EL (cell line): ENCODE measurements at places on chromosomes 7 and 10.

DNA sequence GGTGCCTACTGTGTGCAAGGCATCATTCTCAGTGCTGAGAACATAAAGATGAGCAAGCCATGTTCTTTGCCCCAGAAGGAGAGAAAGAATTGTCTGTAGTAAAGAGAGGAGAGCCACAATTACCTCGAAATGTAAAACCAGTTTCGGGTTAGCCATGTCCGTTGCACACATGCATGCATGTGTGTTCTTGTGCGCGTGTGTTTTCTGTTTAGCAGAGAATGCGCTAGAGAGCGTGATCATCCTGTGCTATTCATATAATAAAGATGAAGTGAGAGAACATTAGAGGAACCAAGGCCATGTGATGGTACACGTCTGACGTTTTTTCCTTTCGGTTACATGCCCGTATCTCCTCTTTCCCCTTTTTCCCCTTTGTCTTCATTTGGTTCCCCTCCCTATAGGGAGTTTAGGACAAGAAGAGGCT is 158.2 kb downstream of the CELF2 start:
- DNase-seq = no peak

DNA sequence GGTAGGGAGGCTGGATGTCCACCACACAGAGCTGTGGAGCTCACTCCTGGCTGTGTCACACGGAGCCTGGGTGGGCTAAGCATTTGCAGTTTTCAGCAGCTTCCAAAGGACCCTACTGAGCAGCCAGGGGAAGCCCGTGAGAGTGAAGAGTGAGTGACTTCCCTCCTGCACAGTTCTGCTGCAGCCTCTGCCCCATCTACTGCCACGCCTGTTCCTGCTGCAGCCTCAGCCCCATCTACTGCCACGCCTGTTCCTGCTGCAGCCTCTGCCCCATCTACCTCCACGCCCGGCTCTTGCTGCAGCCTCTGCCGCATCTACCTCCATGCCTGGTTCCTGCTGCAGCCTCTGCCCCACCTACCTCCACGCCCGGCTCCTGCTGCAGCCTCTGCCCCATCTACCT is 12.2 kb downstream of the ADAM8 start:
- DNase-seq = no peak

DNA sequence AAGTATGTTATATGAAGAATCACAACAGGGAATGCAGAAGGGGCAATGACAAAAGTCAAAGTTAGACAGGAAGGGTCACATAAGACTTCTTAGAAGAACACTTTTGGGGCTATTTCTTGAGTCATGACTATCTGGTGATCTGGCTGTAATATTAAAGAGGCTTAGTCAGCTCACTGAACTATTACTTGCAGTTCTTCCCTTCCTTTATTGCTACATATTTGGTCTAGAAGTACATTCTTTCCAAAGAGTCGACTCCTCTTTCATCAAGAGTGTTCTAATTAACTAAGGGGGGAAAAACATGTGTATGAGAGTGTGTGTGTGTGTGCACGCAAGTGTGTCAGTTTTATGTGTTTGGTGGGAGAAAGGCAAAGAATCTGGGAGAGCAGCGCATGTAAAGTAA is 247.3 kb upstream of the LRRTM3 start:
- peak; percentile 24 for DNase-seq

- DNase-seq = no peak
Measured at GRCh38 chr10:105042906-105043552, 401.9 kb downstream of the SORCS3 start.

GRCh38 chr10:30751678-30752331 is 122.3 kb upstream of the LYZL2 start:
- peak; percentile 60 for DNase-seq

DNA sequence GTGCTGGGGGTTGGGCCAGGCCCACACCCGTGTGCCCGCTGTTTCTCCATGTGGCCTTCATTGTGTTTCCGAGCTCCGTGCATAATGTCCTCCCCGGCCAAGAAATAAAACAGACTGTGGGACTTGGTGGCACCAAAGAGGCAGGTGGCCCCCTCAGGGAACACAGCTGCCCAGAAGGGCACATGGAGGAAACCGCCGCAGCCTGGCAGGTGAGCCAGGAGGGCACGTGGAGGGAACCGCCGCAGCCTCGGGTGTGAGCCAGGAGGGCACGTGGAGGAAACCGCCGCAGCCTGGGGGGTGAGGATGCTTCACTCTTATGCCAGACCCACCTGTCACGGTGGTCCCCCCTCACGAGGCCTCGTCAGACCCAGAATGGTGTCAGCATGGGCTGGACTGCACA is 288.7 kb downstream of the WDR37 start:
- no peak for DNase-seq

GRCh38 chr10:90777621-90778020 is 80.2 kb downstream of the HTR7 start:
- DNase-seq = no peak

- peak; percentile 65 for DNase-seq
Measured at GRCh38 chr10:114996542-114996941, 58.5 kb downstream of the TRUB1 start.

- DNase-seq = peak; percentile 76
Measured at GRCh38 chr7:111232249-111233084, 141.5 kb downstream of the LRRN3 start.

DNA sequence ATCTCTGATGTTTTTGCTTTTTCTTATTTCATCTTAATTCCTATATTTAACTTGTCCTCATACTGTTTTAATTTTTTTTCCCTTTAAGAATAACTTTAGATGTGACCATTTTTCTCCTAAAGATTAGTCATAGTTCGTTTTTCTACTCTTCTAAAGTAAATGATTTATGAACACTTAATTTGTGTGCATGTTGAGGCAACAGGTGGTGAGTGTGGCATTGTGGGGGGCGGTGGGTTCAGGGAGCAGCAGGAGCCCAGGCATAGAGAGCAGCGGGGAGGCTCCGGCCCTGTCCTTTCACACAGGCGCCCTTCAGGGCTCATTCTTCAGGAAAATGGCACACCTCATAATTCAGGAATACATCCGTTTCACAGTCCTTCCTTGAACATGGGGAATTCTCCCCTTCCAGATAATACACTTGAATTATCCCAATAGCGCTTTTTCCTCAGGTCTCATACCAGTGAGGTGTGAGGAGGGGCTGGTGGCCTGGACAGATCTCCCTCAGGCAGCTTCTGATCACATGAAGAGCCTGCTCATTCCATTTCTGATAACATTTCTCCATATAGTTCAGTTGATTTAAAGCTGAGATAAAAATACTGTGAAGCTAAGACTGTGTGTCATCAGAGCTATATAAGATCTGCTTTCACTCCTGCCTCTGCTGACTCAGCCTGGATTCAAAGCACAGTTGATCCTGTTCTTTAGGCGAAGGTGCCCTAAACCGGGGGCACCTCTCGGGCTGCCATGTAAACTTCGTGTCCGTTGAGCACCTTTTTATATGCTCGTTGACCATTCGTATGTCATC is 40.2 kb downstream of the CUL1 start:
- DNase-seq = no peak

GRCh38 chr10:89458291-89458690 is 43.9 kb downstream of the IFIT5 start:
- DNase-seq = peak; percentile 86

DNA sequence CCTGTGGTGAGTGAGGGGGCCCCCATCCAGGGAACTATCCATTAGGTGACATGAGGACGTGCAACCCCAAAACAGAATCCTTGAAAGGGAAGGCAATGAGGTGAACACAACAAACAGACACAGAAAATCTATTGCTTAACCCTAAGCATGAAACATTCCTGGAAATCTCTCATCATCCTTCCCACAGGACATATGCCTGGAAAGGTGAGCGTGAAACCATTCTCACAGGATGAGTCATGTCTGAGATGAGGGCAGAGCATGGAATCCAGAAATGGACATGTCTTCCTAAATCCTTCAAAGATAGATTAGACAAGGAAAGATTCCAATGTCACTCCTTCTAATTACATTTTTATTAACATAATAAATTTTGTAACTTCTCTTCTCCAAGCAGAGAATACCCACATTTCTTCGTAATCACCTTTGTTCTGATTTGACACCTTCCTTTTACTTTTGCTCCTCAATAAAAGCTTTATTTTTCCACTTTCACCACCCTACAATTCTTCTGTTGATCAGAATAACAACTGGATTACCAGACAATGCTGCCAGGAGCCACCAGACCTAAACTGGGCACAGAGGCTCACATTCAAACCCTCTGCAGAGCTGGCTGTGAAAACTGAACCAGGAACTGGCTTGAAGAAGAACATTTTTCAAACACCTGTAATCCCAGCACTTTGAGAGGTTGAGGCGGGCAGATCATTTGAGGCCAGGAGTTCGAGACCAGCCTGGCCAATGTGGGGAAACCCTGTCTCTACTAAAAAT is 67.2 kb downstream of the COBL start:
- no peak for DNase-seq

GRCh38 chr7:73659983-73660382 is 7.6 kb upstream of the VPS37D start:
- DNase-seq = no peak

DNA sequence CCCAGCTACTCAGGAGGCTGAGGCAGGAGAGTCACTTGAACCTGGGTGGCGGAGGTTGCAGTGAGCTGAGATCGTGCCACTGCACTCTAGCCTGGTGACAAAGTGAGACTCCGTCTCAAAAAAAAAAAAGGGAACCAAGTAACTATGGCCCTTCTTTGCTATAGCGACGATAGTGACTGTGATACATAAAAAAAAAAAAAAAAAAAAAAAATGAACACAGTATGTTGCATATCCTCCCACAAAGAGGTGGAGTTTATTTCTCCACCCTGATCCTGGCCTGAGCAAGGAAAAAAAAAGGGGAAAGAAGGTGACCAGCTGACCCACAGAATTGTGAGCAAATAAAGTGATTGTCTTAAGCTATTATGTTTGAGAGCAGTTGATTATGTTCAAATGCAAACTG is 42.3 kb upstream of the STEAP1B start:
- DNase-seq = no peak

GRCh38 chr10:43126759-43127424 is 11.4 kb upstream of the CSGALNACT2 start:
- DNase-seq = no peak

- DNase-seq = peak; percentile 47
Measured at GRCh38 chr7:106613848-106614560, 47.0 kb downstream of the CCDC71L start.

- no peak for DNase-seq
Measured at GRCh38 chr7:81433206-81433605, 336.6 kb downstream of the HGF start.

DNA sequence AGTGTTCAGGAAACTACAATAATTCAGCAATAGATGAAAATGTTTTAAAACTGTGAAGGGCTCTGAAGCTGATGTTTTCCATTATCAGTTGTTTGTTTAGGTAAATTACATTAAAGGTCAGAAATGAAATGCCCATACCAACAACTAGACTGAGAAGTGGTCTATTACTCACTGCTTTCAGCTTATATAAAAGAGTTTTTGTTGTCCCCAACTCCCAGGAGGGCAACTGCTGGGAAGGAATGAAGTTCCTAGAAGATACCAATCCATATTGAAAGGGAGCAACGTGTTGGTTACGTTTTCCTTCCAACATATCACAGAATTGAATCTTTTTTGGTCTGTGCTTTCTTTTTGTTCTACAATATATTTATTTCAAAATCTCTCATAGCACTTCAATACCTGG is 330.6 kb upstream of the LRRN3 start:
- no peak for DNase-seq

DNA sequence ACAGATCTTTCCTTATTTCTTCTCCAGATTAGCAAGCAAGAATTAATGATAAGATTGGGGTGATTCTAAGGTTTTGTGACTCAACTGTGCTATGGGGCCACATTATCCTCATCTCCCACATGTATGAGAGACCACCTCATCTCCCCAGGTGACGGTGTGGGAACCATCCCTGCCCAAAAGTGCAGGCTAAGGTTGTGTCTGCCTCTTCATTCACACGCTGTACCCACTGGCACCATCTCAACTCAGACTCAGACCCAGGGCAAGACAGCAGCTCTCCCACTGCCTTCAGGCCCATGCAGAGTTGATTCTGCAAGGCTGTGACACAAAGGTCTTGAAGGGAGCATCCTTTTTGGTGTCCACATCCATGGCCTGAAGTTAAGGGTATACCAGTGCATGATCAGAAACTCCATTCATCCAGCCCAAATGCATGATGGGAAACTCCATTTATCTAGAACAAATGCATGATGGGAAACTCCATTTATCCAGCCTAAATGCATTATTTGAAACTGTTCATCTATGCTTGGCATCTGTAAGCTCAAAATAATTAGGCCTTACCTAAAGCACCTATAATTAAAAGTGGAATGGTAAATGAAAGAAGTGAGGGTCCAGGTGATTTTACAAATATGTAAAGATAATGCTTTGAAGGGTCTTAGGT is 99.4 kb downstream of the TCERG1L start:
- DNase-seq = no peak

- peak; percentile 29 for DNase-seq
Measured at GRCh38 chr7:94687810-94688209, 31.9 kb upstream of the SGCE start.

DNA sequence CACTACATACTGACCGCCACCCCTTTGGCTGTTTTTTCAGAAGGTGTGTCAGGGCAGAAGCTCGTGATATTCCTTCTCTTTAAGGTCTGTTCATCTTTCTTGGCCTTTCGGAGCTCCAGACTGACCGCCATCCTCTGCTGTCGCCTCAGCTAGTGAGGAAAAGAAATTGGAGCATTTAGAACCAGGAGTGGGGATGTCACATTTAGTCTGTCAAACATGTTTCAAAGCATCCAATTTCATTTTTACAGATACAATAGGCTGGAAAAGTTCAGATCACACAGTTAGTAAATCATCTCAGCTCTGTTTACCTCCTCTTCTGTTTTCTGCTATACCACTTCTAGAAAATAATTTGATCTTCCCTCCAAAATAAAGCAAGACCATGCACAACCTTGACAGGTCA is 4.8 kb downstream of the KPNA7 start:
- no peak for DNase-seq

DNA sequence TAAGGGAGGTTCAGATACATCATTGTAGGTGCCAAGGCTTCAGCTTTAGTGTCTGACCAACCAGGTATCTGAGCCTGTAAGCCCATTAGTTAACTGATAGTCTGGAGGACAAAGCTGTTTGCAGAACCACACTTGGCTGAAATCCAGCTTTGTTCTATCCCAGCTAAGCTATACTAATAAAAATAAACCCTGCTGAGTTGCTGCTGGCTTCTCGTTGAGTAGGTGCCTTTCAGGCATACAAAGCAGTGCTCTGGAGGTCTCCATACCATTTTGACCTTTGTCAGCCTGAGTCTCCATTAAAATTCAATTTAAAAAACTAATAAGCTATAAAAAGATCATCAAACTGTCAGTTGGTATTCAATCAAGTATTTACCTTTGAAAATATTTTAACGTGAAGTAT is 22.0 kb downstream of the CDCA7L start:
- DNase-seq = no peak

- peak; percentile 34 for DNase-seq
Measured at GRCh38 chr10:131901181-131901829, 497 bp downstream of the PPP2R2D start.

GRCh38 chr10:116629340-116629739 is 8.6 kb downstream of the PNLIPRP2 start:
- no peak for DNase-seq
